ENCODE measurements at places on chromosomes 11 and 22.

DNA sequence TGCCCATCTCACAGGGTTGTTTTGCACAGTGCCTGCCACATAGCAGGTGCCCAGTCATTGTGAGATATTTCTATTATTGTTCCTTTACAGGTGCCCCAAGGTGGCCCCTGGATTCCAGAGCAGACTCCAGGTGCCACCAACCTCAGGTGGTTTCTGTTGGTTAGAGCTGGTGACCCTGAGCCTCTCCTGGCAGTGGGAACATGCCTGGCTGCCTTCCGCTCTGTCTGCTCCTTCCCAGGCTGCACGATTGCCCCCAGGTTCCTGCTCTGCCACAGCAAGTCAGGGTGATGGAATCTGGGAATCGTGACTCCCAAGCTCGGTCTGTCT, 12.6 kb upstream of the OMP start:
- no peak for DNase-seq

- peak; percentile 52 for DNase-seq
These were observed 72.5 kb upstream of the MYO18B start for GRCh38 chr22:25669253-25670069.

- no peak for DNase-seq
These were observed 8.7 kb downstream of the SNRPD3 start for GRCh38 chr22:24564376-24565058.

DNA sequence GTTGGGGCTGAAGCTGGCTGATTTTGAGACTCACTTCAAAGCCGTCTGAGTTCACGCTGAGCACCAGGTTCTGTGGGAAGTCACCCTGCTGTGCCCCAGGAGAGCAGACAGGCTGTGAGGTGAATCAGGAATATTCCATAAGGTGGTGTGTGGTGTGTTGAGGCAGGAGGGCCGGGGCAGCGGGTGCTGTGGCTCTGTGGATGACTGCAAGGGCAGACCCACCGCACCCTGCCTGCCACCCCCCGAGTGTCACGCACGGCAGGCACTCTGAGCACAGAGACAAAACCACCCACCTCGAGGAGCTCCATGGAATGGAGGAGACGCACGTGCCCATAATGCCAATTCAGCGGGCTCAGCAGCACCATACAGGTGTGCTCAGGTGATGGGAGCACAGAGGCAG, 147.8 kb downstream of the PKNOX2 start:
- no peak for DNase-seq

DNA sequence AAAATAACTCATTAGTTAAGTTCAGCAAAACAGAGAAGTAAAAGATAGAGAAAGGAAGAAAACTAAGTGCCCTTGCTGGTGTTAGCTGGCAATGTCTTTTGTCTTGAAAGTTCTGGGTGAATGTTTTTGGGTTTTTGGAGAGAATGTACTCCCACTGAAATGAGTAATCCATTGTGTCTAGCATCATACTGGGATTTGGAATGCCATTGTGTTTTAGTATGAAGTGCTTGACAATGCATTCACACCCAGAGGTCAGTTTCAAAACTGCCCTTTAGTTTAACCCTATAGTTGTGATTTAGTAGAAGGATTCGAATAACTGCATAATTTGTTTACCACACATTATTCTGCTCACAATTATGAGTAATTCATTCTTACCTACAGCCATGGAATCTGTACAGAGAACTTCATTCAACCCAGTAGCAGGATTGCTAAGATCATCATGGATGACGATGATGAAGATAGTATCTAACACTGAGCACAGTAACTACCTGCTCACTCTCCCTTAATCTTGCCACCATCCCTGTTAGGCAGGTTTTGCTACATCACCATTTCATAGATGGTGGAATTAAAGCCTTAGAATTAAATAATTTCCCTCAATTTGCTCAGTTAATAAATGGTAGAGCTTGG, 33.9 kb downstream of the MAML2 start:
- no peak for DNase-seq

DNA sequence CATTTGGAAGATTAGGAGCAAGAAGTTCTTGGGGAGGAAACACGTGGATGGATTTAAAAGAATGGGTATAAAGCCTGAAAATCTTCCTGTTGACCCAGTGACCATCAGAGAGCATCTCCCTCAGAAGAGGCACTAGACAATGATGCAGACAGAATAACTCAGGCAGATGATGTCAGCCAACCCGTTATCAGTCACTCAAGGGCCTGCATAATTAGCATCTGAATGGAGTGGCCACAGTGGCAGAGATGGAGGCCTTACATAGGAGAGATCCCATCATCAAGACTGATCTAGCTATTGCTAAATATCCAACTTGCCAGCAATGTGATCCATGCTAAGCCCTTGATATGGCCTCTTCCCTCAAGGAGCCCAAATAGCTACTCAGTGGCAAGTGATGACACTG, 70.7 kb upstream of the CD82 start:
- DNase-seq: no peak

- no peak for DNase-seq
These were observed 280.0 kb downstream of the ST3GAL4 start for GRCh38 chr11:126635511-126635910.

- no peak for DNase-seq
These were observed 13.8 kb downstream of the CABP7 start for GRCh38 chr22:29733362-29734201.

DNA sequence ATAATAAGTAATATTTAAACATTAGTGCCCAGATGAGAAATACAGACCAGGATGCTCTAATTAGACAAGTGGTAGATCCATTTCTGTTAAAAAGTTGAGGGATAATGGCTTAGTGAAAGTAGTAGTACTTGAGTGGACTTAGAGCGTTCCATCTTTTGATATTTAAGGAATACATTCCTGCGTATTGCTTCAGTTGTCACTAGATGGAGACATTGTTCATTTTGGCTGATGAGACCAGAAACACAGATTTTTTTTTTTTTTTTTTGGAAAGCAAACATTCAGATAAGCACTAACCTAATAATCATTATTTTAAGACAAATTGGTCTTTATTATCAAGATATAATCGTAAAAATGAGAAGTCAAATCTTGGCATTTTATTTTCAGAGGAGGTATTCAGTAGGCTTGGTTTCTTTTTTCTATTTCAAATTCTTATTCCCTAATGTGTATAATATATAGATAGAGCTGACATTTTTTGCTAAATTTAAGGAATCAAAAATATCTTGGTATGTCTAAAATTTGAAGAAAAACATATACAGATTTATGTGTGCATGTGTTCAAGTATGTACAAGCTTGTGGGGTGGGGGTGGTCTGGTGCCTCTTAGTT, 92.9 kb downstream of the DYNC2H1 start:
- no peak for DNase-seq

DNA sequence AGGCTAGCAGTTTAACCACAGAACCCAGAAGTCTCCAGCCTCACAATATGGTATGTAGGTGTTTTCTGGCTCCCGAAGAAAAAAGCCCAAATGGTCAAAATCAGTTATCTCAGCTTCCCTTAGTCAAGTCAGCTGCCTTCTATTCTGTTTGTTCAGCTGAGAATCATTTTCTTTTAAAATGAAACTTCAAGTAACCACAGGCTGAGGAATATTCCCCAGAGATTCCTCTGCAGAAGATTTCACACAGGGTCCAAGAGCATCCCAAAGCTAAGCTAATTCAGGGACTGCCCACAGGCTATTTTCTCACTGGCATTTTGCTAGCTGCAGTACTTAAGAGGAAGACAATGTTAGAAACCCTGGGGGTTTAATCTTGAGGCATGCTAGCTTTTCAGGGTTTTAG, 977.0 kb upstream of the CHORDC1 start:
- no peak for DNase-seq

GRCh38 chr11:2089536-2090165, 49.5 kb downstream of the IGF2 start:
- DNase-seq: peak; percentile 59

DNA sequence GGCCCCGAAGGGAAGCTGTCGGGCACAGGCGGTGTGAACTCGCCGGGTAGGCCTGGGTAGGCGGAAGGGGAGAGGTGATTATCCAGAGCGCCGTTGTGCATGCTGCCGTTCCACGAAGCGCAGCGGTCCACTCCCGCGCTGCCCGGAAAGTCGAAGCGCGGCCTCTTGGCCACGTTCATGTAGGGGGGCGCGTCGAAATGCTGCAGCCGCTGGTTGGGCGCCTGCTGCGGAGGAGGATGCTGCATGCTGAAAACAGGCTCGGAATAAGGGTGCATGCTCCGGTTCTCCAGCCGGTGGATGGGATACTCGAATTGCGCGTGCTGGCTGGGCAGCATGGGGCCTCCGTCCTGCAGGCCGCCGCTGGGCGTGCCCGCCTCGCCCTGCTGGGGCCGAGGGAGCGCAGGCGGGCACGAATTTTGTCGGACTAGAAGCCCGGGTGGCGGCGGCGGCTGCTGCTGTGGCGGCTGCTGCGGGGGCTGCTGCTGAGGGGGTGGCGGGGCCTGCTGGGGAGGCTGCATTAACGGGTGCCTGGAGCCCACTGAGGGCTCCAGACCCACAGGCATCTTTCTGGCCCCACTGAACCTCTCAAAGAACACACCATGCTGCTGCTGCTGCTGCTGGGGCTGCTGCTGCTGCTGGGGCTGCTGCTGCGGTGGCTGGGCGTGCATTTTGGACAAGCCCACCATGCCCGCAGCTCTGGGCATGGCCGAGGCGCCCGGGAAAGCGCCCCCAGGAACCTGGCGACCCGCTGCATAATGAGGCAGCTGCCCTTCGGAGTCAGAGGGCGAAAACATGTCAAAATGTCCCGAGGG, 2.3 kb downstream of the MN1 start:
- no peak for DNase-seq
